ENCODE measurements at places on chromosomes 16 and 17. TPM values are rescaled to one million over a fixed set of nuclear protein-coding genes. Genes with fewer than 3 reads are reported as not detected.

Gene CDH16
- not detected for total RNA-seq

Gene GOSR1
- total RNA-seq = 35.7 TPM

Gene PLEKHH3
- total RNA-seq = 21.3 TPM

Gene ASPA
- total RNA-seq = 0.81 TPM

Gene SLC38A8
- not detected for total RNA-seq

Data from heart left ventricle (tissue), 16 donors.